ENCODE measurements at places on chromosomes 2 and 18.

DNA sequence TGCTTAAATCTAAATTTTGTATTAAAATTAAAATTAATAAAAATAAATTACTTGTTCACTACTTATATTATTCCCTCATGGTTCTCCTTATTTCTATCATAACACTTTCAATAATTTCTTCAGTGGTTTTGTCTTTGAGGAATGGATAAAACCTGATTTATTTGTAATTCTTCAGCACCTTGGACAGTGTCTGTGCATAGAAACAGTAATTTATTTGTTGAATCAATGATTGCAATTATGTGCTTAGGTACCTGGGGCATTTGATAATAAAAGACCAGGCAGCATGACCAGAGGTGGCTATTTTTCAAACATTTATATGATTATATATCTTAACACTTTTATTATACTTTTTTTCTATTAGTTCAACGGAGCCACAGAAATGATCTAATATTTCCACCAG lies 1062.7 kb downstream of the DSC3 start:
- DNase-seq = no peak

DNA sequence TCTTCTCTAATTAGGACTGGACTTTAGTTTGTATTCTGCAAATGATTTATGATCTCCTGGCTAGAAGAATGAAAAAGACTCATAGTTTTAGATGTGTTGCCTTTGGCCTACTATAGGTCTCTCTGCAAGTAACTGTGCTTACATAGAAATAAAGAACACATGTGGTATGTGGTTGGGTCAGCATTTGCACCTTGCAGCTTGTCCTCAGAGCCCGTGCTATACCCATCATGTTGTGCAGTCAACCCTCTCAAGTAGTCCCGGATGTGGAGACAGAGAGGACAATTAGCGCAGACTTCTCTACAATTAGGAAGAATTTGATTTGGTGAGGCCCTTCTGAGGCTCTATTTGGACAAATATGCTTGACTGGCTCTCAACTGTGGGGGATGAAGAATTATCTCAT lies 203.7 kb upstream of the ITGA4 start:
- no peak for DNase-seq

GRCh38 chr18:45765796-45766195 lies 41.8 kb downstream of the SLC14A1 start:
- DNase-seq = no peak

GRCh38 chr2:117199511-117199910 lies 615.0 kb upstream of the DDX18 start:
- DNase-seq = no peak

GRCh38 chr2:179107737-179108136 lies 57.8 kb upstream of the CCDC141 start:
- no peak for DNase-seq

- DNase-seq = no peak
Observed at GRCh38 chr2:129689653-129690448, 289.6 kb upstream of the RAB6C start.

All from stimulated activated CD8-positive, alpha-beta memory T cell treated with anti-CD3 and anti-CD28 coated beads, Interleukin-15, amount 100 ng/mL, for 1 hour (primary cell).